M059J (cell line): ENCODE measurements at places on chromosomes 6 and 20.
A peak's percentile ranks its signal among the peaks of the same experiment; 100 is the strongest.

DNA sequence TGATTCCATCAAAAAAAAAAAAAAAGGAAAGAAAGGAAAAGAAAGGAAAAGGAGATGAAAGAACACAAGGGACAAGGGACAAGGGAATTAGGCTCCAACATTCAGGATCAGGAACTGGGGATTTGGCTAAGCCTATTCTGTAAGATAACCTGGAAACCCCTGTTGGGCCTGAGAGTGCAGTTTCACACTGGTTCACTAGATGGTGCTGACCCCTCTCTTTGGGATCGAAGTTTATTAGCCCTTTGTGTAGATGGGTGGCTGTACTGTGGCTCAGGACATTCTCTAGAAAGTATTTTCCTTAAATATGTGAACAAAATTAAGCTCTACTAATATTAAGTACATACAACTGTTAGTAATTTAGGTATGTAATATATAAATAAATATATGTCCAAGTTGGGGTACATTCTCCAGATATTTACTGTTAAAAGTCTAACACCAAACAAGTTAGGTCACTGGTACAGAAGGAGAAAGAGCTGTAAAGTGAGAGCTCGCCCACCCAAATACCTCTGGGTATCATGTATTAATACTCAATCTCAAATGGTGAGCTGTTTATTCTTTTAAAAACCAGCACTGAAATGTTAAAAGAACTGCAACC, 6.3 kb downstream of the OR2A4 start:
- peak; percentile 80 for DNase-seq

GRCh38 chr6:40179496-40179895, 245.2 kb upstream of the MOCS1 start:
- DNase-seq = no peak

GRCh38 chr6:154888421-154889295, 106.5 kb upstream of the TIAM2 start:
- DNase-seq = peak; percentile 9

DNA sequence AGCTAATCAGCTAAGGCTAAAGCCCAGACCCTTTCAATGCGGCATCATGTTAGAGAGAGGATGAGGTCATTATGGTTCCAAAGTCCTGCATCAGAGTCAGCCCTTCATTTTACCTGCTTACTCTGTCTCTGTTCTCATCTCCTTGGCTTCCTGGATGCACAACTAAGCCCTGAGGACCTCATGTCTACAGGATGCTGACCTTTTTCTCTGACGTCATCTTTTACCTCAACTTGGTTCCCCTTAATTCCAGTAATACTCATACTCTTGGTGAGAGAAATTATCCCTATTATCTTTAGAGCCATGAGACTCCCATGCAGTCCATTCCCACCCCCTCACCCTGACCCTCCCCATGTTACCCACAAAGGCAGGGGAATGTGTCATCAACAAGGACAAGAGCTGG, 636.5 kb upstream of the CHD6 start:
- no peak for DNase-seq

DNA sequence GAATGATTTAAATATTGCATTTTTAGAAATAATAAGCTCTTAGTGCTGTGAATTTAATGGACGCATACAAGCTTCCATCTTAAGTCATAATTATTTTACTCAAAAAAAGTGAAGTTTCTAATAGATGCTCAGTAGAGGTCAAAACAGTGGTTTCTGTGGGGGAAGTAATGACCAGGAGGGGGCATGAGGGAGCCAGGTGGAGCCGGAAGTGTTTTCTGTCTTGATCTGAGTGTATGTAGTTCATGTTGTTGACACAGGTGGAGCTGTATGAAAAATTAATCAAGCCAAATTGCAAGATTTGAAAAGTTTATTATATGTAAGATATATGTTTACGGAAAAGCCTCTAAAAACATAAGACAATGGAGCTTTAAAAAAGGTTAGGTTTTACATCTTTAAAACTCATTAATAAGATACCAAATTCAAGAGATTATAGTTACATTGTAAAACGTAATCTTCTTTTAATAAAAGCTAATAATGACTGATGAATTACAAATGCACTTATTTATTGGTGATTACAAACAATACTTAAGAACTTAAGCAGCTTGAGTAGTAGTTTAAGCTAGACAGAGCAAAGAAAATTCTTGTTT, 68.0 kb downstream of the PLAGL1 start:
- peak; percentile 68 for DNase-seq

DNA sequence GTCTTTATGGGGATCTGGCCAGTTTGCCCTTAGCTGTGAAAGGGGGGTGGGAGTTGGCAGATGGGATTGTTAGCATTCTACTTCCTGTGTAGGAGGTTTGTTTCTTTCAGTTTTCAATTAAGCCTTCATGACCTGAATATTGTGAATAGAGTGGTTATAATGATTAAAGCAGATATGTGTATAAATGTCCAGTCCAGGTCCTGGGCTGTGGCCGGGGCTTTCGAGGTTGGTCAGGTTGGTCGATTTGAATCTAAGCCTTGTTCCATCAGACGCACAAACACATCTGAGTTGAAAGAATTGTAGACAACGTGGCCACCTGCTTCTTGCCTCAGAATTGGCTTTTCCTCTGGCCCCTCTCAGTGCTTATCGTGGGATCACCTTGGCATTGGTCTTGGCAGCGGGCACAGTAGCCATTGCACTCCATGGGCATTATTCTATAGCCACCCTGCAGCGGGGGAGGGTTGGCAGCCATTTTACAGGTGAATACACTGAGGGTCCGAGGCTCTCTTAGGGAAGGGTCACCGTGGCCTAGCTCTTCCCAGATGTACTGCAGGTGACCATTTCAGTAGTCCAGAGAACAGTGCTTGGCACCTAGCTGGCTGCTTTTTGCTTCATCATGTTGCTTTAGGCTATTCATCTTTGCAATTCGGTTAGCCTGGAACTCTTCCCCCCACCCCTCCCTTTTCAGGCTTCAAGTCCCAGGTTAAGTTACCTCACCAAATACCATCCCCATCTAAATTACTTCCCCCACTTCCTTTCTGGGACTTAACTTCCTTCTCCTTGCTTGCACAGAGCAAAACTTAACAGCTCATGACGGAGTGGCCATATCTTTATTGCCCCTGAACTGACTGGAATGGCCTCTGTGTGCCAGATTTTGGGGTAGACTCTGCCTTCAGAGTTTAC, 1.1 kb downstream of the RNF114 start:
- DNase-seq = peak; percentile 56

DNA sequence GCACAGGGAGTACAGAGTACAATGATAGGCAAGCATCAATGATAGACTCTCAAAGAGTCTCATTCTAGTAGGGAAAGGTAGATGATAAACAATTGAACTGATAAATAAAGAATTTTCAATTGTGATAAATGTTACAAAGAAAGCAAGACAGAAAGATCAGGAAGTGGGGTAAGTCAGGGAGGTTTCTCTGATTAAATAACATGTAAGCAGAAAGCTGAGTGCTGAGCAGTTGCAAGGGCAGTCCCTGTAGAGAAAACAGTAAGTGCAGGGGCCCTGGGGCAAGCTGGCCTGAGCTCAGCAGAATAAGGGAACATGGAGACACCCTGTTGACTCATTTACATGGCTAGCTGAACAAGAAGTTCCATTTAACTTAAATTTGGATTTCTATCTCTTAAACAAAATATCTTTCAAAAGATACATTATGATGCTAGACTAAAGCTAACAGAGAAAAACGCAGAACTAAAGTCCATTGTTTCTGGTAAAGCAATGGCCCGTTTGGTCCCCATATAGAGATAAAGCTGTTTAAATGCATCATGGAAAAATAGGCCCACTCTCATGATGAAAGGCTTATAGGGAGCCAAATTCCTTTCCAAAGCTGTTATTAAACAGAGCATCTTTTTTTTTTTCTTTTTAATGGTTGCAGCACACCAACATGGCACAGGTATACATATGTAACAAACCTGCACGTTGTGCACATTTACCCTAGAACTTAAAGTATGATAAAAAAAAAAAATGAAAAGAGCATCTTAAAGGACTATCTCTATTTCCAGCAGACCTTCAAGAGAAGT, 5.3 kb upstream of the TNFAIP3 start:
- DNase-seq = no peak

- DNase-seq = no peak
These were observed 94.1 kb downstream of the MAN1A1 start for GRCh38 chr6:119255492-119255891.

GRCh38 chr6:148082696-148083095, 259.9 kb upstream of the SASH1 start:
- DNase-seq = no peak

- DNase-seq = no peak
These were observed 27.3 kb downstream of the PAQR8 start for GRCh38 chr6:52389264-52389625.

- no peak for DNase-seq
These were observed 879 bp upstream of the BPIFB6 start for GRCh38 chr20:33030569-33030968.

DNA sequence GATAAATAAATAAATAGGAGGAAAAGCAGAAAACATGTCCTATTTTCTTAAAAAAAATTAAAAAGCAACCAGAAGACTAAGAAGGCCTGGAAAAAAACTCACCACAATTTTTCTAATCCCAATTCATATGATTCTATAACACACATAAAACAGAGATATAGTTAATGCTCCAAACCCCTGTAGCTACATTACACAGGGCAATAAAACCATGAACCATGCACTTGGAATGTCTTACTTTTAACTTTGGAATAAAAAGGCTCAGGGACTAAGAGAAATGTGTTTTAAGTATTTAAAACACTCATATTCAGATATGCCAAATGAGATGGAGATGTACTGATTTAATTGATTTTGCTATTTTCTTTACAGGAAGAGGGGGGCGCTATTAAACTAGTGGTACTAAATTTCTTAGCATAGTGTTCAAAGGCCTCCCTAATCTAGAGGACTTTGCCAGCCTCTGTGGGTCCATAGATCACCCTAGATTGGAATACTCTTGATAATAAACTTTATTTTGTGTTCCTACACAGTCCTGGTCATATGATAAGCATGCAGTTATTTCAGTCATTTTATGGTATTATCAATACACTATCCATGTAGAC, 30.3 kb upstream of the GCM1 start:
- DNase-seq = peak; percentile 33

- no peak for DNase-seq
These were observed 119.5 kb downstream of the PLEKHG1 start for GRCh38 chr6:150719099-150719766.

- peak; percentile 98 for DNase-seq
These were observed 18.4 kb upstream of the IFNGR1 start for GRCh38 chr6:137237413-137238170.

DNA sequence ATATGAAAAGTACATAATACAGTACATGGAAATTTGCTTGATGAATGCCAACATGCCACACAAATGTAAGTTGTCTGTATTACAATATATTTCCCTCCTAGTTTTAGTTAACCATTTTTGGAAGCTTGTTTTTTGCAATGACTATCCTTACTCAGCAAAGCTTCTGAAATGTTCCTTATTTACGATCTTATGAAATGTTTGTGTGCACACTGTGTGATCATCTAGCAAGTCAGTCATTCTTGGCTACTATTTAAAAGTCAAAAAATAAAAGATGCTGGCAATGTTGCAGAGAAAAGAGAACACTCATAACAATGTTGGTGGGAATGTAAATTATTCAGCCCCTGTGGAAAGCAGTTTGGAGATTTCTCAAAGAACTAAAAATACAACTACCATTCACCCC, 33.8 kb downstream of the SUMO4 start:
- no peak for DNase-seq

GRCh38 chr6:82555801-82556200, 192.2 kb downstream of the TPBG start:
- peak; percentile 36 for DNase-seq

DNA sequence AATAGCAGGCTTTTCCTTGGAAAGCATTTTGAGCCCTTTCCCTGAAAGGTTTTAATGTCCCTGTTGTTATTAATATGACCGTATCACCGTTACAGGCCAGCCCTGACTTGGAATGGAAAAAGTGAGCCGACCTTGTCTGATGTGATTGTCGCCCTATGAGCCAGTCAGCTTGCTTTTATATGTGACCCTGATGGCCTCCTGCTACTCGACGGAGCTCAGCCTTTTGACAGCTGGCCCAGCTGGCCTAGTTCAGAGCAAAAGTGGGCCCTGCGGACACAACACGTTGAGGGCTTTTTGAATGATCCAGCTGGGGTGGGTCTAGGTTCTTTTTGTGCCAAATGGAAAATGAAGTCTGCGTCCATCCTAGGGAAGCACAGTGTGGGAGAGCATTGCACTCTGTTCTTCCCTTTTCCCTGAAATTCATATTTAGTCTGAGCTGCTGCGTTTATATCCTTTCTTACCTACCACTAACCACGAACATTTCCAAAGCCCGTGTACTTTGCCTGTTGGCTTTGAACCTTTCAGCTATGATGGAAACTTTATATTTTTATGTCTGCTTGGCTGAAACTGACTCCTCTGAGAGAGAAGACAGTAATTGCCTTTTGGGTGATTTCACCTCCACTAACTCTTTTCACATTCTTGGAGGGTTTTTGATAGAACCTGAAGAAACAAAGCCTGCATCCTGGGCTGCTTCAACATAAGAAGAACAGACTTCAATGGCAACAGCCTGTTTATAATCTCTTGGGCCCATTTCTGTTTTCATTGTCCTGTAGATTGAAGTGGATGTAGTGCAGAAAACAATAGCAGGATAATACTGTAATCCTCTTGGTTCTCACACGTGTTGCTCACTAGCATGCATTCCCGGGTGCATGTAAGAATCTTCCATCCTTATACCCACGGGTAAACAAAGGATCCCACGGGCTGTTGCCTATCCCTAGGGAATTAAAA, 121.8 kb upstream of the HDGFL1 start:
- DNase-seq = no peak

- DNase-seq = no peak
These were observed 10.8 kb upstream of the CPNE5 start for GRCh38 chr6:36850021-36850420.

DNA sequence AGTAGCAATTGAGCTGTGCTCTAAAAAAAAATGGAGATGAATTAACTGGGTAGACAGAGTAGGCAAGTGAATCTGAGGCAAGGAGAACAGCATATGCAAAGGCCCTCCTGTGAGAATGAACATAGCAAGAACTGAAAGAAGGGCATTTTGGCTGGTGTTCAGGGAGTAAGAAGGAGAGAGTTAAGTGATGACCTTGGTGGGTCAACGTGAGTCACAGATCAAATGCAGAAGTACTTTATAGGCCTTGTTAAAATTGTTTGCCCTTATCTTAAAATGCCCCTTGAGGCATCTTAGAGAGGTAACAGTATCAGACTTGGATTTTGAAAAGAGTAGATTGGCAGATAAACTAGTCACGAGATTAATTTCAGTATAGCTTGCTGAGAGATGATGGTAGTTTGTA, 24.5 kb downstream of the NDUFAF5 start:
- no peak for DNase-seq

DNA sequence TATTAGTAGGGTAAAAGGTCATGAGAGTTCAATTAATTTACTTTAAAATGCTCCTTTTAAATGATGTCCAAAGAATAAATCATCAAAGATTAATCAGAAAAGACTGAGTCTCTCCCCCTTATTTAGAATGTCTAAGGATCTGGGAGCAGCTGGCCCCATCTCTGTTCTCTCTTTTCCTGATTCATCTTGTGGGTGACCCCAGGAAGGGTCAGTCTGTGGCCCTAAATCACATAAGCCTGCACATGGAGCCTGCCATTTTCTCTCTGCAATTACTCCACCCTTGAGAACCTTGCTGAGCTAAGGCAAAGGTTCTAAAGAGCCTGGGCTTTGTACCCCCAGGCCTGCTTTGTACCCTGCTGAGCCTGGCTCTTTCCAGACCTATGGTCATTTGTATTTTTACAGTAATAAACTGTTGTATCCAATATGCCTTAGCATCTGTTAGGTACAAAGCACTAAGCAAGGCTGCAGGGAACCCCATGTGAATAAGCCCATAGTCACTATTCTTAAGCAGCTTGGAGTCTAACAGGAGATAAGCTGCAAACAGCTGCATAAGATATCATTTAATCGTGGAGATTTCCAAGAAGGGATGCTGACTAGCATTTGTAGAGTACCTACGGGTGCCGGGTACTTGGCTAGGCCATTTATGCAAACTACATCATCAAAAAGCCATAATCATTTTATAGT, 431.0 kb upstream of the MARCKS start:
- DNase-seq = no peak
